ENCODE measurements at places on chromosomes 6 and 20.

DNA sequence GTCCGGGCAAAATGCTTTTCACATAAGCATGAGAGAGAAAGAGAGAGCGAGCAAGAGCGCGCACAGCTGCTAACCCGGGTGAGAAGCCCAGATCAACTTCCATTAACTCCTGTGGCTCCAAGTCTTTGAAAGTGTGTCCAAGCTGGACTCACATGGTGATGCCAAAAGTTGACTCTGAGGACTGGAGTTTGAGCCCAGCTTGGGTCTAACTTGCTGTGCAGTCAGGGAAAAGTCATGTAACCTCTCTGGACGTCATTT is 357.2 kb upstream of the SULF2 start:
- no peak for DNase-seq

- no peak for DNase-seq
These were observed 454.3 kb upstream of the JARID2 start for GRCh38 chr6:14791526-14791925.

DNA sequence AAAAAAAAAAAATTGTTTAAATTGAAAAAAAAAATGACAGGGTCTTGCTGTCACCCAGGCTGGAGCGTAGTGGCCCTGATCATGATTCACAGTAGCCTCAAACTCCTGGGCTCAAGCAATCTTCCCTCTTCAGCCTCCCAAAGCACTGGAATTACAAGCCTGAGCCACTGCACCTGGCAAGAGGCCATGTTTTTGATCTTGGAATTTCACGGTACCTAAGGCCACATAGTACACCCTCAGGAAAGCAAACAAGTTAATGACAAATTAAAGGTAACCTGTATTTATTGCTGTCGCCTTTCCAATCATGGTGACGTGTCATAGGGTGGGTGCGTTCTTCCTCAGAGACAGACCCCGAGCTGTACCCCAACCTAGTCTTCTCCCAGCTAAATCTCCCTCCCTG is 79.2 kb downstream of the LINC00237 start:
- DNase-seq = no peak

DNA sequence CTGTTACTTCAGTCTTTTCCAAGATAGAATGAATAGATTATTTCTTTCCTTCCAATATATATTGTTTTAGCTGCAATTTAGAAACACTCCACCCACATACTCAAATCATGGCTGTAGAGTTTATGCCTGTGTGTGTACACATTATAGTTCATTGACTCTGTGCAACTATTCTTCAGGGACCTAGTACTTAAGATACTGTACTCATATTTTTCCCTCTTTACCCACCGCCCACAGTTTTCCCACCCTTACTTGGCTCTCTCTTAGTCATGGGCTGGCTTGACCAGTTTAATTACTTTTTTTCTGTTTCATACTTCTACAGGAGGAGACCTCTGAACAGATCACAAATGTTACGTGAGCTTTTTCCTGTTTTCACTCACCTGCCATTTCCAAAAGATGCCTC is 30.4 kb downstream of the C6orf89 start:
- no peak for DNase-seq

DNA sequence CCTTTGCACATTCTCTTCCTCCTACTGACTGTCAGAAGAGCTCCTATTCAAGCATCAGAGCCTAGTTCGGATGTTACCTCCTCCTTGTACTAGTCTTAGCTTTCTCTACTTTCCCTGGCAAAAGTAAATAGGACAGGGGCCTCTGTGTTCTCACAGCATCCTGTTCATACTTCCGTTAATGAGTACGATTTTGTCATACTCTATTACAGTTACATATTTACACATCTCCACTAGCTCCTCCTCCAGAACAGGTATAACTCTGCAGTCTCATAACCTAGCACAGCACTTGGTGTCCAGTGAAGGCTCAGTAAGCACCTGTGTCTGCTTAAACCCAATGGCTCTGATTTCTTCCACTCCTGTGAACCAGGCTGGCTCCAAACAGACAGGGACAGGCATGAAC is 7.0 kb downstream of the ELMO2 start:
- DNase-seq = no peak

DNA sequence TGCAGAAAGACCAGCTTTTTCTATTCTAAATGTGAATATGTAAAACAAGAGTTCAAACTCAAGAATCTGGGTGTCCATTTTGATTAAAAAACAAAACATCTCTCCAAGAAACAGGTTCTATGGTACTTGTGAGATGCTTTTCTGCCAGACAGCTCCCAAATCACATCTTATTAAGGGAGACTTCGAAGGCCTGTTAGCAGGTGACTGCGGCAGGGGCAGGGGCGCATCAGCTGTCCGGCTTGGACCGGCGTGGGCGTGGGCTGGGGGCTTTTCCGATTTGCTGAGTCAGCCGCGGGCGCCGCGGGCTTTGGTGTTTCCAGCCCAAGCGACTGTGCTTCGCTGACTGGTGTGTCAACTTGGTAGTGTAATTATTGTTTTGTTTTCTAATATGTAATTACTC is 32.6 kb downstream of the TFAP2A start:
- no peak for DNase-seq

DNA sequence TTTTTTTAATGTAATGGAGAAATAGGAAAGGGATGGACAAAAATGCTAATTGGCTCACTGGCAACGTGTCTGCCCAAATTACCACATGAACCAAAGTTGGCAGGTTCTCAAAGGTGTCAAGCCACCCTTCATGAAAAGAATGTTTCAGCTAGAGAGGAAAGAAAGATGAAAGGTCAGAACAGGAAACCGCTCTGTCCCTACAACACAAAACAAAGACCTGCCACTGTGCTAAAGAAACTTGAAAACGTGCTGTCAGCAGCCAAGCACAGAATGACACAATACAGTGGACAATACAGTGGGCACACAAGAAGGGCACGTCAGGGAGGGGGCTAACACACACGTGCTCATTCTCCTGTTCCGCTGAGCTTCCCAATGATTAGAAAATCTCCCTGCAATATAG is 4.9 kb downstream of the PREP start:
- no peak for DNase-seq
